ENCODE measurements at places on chromosomes 2 and 18.

GRCh38 chr2:67374481-67374880, 22.7 kb upstream of the ETAA1 start:
- DNase-seq: no peak

DNA sequence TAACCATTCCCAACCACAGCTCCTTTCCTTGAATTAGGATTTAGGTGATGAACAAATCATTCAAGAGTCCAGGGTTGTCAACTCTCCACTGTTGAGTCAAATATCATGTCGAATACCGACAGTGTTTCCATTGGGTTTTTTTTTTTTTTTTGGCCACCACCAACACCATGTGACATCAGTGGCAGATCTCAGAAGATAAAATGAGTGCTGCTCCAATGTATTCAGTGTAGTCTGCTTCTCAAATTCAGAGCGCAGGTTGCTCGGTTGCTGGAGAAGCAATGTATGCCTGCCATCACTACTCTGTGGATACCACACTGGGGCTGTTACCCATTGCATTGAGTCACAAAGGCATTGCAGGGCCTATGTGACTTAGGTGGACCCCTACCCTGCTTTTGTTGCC, 10.8 kb upstream of the ATL2 start:
- no peak for DNase-seq

DNA sequence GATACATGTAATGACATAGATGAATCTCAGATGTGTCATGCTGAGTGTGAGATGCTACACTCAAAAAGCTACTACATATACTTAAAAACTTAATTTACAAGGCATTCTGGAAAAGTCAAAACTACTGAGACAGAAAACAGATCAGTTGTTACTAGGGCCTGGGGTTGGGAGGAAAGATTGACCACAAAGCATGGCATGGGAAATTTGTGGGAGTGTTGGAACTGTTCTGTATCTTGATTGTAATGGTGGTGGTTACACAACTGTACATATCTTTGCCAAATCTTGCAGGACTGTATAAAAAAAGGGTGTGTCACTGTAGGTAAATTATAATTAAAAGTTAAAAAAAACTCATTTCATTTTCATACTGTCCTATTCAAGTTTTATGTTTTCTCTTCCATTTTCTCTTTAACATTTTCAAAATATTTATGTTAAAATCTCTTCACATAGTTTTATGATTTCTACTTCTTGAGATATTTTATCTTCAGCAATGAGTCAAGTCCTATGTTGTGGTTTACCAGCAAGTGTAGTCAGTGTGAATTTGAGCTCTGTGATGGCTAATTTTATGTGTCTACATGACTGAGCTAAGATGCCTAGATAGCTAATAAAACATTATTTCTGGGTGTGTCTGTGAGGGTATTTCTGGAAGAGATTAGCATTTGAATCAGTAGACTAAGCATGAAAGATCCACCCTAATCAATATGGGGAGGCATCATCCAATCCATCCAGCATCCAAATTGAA, 58.6 kb upstream of the VRK2 start:
- DNase-seq: no peak

- no peak for DNase-seq
Observed at GRCh38 chr2:40286721-40287120, 165.2 kb downstream of the SLC8A1 start.

DNA sequence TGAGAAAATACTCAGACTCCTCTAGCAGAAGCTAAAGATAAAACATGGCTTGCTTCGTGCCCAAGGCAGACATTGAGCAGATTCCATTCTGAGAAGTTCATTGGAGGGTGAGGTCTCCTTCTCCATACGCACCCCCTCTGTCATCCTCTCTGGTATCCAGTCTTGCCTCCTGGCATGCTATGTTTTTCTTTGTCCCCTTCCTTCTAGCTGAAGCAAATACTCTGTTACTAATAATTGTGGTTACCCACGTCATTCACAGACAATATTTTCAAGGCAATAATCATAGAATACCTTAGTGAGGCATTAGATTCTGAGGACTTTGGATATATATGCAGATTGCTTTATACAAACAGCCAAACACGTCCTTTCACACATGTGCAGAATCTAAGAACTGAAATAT, 66.2 kb upstream of the KLF7 start:
- DNase-seq: no peak

DNA sequence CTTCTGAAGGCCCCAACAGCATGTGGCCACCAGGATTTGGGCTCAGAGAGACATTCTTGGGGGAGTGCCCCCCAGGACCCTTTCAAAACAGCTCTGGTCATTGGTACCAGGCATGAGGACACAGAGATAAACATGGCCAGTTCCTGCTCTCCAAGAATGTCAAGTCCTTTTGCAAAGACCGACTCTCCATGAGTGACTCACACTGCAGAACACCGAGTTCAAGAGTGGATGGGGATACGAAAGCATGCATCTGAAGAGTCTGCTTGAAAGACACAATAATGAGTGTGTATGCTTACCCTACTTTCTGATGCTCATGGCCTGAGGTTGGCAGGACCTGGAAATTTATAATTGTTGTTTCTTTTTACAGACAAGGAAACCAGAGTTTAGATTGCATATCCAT, 450.6 kb downstream of the TSN start:
- DNase-seq: no peak

- no peak for DNase-seq
Observed at GRCh38 chr18:62069556-62069955, 117.3 kb downstream of the PIGN start.

GRCh38 chr18:55220523-55220922, 261.3 kb upstream of the CCDC68 start:
- DNase-seq: no peak

DNA sequence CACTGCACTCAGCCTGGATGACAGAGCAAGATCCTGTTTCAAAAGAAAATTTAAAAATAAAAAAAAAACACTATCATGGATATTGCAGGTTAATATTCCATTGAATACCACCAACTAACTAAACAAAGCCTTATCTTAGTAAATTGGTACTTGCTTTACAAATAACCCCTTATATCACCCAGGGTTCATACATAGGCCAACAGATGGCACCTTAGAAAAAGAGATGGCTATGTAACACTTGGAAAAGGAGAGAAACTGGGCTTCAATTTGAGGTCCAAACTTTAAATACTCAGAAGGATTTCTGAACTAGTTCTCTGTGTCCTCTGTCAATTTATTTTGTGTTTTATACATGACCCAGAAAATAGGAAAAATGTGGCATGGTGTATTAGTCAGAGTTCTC, 249.6 kb upstream of the LRP1B start:
- DNase-seq: no peak

DNA sequence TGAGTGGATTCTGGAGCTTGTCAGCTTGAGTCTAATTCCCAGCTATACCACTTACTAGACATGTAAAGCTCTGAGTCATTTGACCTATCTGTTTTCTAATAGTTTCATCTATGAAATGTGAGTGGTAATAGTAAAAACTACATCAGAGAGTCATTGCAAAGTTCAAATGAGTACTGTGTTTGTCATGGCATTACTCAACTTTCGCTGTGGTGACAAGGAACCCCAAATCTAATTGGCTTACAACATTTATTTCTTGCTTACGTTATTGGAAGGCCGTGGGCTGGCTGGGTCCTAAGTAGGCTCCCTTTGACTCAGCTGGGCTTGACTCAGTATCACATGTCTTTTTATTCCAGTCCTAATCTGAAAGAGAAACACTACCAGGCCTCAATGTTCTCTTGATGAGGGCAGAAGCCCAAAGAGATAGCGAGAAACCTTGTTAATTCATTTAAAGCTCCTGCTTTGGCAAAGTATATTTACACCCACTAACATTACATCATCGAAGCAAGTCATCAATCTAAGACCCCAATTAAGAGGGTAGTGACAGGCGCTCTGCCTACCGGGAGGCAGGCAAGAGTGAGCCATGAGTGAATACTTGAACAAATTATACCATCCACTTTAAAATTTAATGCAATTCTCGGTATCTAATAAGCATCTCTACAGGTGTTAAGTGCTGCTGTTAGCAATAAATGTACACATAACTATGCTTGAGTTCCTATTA, 431.8 kb upstream of the SPHKAP start:
- DNase-seq: no peak

Data from stimulated activated CD4-positive, alpha-beta T cell treated with anti-CD3 and anti-CD28 coated beads, Interleukin-15, amount 100 ng/mL, for 48 hours (primary cell).